ENCODE measurements at places on chromosomes 1 and 21.

GRCh38 chr1:24536391-24536840 is 19.5 kb upstream of the NCMAP start:
- no peak for DNase-seq

DNA sequence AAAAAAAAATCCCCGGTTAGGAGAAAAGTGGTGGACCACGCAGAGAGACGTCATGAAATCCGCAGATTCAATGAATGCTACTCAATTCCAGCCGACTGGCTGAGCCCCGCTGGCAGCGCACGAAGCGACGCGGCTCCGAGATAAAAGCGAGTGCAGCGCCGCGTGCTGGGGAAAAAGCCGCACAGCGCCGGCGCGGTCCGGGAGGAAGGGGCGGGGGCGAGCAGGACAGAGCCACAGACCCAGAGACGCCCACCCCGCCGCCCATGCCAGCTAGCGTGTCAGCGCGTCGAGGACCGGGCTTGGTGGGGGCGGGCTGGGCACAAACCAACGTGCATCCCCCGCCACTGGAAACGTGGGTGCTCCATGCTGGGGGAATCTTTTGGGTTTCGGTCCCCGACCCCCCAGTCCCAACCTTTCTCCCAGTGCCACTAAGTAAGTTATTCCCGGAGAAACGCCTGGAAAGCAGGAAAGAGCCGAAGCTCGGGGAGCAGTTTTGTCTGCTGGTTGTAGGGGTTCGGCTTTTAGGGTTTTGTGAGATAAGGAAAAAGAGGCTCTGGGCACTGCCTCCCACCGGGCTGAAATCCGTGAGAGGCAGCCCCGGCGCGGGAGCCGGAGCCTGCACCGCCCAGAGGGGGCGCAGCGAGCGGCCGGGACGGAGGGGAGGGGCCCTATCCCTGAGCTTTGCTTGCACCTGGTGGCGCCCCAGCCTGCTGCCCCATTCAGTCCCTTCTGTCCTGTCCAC is at the start of gene KCNJ6:
Gene KCNJ6 (minus strand): TSS at position 148 of the 742 bp plus-strand sequence. CDS start 75,775 bp downstream, outside the sequence.
- DNase-seq = peak; percentile 87

DNA sequence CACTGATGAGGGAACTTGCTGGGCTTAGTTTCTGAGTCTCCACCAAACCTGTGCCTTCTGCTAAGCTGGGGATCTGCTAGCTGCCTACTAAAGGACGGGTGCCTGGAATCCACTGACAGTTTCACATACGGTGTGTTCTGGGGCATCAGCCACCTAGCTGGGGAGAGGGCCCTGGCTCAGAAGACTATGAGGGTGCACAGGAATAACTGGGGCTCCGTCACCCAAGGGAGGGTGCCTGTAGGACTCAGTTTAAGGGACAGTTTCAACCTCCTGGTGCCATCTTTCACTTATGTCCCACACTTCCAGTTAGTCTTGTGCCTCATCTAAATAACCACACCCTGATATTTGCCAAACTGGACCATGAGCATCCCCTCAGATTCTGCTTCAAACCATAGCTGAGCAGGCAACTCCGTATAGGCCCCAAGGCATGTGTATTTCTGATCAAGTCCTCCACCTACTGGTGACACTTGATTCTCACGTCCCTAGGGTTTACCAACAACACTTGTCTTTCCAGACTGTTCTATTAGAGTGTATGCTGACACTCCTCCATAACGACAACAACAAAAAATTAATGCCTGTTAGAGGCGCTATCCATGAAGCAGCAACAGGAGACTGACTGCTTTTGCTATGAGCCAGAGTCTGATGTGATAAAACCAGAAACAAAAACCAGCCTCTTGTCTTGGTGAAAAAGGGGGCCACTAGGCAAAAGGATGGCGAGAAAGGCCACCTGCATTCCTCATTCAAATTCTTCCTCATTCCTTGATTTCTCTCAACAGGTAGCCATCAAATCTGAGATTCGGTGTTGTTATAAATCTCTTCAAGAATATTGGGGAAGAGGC is 55.0 kb upstream of the PAXBP1 start:
- peak; percentile 22 for DNase-seq

- DNase-seq = no peak
These were observed 32.2 kb downstream of the SIPA1L2 start for GRCh38 chr1:232597721-232598120.

DNA sequence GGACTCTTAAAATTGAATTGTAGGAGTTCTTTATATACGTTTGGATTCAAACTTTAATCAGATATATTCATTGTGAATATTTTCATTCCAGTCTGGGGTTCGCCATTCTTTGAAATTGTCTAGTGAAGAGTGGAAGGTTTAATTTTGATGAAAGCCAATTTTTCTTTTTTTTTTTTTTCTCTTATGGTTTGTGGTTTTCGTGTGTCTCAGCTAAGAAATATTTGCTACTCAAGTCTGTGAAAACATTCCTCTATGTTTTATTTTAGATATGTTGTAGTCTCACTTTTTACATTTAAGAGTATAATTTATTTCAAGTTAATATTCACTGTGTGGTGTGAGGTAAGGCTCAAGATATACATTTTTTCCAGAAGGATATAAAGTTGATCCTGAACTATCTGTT is 220.5 kb downstream of the KCNT2 start:
- no peak for DNase-seq

DNA sequence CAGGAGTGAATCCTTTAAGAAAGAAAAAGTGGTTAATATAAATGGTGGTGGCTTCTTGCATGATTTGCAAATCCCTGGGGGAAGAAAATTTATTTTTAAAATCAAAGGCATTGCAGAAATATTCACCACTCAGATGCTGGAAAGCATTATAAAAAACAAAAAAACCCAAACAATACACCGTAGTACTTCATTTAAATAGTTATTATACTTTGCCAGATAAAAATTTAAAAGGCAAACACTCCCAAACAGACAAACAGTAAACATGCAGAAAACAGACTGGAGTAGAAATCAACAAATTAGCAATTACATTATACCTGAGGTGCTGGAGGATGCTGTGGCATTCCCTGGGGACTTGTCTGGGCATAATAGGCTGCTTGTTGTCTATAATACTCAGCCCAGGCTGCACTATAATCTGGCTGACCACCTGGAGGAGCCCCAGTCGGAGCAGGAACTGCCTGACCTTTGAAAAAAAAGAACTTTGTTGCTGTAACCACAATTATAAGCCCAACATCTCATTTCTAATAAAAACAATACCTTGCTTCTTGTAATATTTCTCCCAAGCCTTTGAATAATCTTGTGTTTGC is 29.9 kb downstream of the FUBP1 start:
- DNase-seq = no peak

- DNase-seq = no peak
These were observed 35.7 kb upstream of the DUSP10 start for GRCh38 chr1:221777431-221778072.

GRCh38 chr1:150887018-150887417 is at the start of gene CTXND2:
CTXND2 (plus strand) TSS chr1:150887136; CDS start chr1:150912315, 25,179 bp downstream.
- no peak for DNase-seq

DNA sequence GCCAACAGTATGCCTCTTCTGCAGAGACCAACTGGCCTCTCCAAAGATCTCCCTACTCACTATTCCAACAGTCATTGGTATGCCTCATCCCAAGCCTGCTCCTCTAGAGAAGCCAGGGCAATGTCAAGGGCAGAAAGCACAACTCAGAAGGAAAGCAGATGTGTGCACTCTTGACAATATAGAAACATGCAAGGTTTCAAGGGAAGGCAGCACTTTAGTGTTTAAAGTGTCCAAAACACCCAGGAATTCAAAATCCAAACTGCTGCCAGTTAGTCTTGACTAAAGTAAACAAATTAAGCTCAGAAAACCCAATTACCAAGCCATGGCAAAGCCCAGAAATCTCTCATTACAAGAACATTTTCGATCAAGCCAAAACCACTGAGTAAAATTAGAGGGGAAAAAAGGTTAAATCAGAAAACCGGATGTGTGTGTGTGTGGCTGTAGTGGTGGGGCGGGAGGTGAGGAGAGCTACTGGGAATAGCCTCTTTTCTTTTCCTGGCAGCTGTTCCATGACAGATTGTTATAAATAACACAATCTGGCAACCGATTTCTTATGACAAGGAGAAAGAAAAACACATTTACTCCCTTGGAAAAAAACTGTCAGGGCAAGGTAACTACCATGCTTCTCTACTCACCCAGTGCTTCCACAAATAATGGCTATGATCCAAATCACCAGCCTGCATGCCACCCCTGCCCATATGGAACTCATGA is 39.2 kb downstream of the EIF2B3 start:
- no peak for DNase-seq

GRCh38 chr21:26935977-26936376 is 30.9 kb downstream of the ADAMTS5 start:
- DNase-seq = no peak

DNA sequence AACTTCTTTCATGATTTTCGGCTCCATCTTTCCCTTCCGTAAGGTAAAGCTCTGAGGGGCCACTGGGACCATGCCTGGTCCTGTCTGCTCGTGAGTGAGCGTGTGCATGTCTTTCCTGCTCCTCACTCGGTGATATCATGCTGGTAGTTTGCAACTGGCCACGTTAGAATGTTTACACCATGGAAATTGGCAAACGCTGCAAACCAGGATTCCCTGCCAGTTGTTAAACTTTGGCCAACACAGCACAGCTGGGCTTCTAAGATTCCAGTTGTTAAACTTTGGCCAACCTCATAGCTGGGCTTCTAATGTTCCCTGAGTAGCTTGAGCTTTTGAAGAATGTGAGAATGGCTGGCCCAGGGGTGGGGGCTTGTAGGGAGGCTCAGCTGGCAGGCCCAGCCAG is 68.0 kb upstream of the ACTL8 start:
- no peak for DNase-seq

- no peak for DNase-seq
These were observed 30.4 kb upstream of the SNX27 start for GRCh38 chr1:151581451-151581850.

DNA sequence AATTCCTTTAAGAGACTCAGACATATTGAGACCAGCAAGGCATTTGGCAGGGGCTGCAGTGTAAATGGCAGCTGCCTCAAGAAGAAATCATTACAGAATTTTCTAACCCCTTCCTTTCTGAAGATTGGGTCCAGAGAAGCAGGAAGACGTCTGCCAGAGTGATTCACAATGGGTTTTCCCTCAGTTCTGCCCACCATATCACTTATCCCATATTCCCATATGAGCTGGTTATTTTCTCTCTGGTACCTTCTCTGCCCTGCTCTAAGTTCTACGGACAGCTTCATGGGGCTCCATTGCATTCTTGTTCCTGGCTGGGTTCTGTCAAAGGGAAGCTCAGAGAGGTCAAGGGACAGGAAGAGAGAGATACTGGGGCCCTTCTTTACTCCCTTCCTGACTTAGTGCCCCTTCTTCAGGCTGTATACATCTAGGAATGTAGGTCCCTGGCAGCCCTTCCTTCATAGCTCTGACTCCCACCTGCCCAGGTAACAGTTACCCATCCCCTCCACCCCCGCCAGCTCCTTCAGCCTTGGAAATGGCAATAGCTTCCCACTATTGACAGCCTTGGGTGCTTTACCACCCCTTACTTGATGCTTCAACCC is 420.6 kb upstream of the DAB1 start:
- no peak for DNase-seq

- DNase-seq = no peak
These were observed 41.6 kb downstream of the KIRREL1 start for GRCh38 chr1:158035014-158035413.

GRCh38 chr1:162872981-162873380 is 12.0 kb upstream of the CCDC190 start:
- DNase-seq = no peak

DNA sequence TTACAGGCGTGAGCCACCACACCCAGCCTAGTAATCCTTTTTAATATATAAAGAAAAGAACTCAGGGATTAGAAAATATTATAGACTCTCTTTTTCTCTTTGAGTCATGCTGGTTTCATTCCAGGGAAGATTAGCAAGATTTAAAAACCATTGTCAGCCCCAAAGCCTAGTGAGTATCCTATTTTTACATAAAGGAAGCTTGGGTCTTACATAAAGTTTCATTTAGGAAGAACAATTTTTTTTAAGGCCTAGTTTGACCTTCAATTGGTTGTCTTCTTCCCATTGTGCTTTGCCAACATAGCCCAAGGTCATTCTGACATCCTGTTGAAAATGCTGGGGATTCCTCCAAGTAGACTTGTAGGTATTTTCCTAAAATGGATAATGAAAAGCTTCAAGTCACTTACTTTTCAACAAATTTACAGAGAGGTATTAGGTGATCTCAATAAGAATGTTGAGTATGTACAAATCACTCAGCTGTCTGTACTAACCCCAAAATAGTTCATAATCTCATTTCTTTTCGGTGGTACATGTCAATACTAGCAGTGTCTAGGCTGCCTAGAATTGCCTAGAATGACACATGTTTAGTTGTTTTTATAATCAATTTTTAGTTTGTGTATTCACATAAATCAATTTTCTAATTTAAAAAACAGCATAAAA is 4.3 kb upstream of the KIF14 start:
- no peak for DNase-seq

DNA sequence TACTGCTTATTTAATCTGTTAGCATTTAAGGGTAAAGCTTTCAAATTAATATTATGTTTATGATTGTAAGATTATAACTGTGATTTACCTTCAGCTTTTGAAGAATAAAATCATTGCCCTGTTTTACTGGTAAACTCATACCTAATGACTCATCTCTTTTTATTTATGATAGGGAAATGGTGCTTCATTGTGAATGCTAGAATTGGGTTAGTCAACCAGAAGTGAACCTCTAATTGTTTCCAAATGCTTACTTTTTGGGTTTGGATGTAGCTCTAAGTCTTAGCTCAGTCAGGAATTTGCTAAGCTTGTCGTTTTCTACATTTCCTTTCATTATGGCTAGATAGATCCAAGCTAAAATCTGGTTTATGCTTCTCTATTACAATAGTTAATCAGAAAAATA is 59.4 kb downstream of the SLC30A7 start:
- DNase-seq = no peak

- no peak for DNase-seq
These were observed 40.4 kb downstream of the FRRS1 start for GRCh38 chr1:99725996-99726395.

- peak; percentile 1 for DNase-seq
These were observed 150.9 kb upstream of the VAMP3 start for GRCh38 chr1:7620196-7620595.

DNA sequence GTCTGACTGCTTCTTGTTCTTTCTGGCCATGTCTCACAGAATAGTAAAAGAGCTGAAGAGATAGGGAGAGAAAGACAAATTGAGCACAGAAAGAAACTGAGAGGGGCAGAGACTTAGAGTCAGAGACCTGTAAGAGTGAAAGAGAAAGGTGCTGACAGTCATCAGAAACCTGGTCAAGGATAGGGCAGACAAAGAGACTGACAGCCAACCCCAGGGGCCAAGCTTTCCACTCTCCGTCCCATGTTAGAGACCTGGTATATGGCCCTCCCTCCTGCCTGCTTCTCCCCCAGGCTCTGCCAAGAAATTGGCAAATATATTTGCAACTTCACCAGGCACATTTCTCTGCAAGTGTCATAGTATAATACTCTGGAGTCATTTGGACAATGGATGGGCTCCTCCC is 64.6 kb downstream of the RHBG start:
- no peak for DNase-seq

GRCh38 chr1:178011465-178011828 is 41.6 kb upstream of the SEC16B start:
- no peak for DNase-seq

DNA sequence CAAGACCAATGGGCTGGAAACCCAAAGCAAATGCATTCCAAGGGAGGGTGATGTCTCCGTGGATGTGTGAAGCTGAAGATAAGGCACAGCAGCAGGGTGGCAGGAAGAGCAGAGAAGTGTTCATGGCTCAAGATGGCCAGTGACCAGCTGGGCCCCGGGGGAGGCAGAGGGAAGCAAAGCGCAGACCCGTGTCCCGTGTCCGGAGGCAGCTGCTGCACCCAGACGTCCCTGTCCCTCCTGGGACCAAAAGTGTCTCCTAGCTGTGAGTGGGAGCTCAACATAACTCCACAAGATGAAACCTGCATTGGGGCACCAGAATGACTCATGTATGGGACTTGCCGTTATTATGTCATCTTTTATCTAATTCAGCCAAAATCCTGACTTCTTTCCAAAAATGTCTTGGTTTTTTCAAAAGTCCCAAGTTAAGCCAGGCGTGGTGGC is 118.2 kb downstream of the RIPK4 start:
- DNase-seq = no peak
